ENCODE measurements at places on chromosomes 16 and 17.

GRCh38 chr17:39527220-39527813, 66.0 kb downstream of the CDK12 start:
- DNase-seq, result no peak

DNA sequence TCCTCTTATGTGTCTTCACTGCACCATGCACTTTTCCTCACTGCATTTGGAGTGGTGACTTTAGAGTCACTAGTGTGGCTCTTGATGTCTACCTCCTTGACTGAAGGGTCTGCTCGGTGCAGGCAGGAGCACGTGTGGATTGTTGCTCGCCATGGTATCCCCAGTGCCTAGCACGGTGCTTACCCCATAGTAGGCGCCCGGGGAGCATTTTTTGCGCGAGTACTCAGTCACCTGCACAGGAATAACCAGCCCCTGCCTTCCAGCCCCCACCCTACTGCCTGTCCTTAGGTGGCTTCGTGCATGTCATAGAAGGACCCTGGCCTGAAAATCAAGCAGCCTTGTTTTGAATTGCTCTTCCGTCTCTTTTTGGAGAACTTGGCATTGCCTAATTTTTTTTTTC, 31.3 kb downstream of the CDRT15 start:
- no peak for DNase-seq

GRCh38 chr17:57556320-57556719, 188.8 kb downstream of the CCDC182 start:
- no peak for DNase-seq

DNA sequence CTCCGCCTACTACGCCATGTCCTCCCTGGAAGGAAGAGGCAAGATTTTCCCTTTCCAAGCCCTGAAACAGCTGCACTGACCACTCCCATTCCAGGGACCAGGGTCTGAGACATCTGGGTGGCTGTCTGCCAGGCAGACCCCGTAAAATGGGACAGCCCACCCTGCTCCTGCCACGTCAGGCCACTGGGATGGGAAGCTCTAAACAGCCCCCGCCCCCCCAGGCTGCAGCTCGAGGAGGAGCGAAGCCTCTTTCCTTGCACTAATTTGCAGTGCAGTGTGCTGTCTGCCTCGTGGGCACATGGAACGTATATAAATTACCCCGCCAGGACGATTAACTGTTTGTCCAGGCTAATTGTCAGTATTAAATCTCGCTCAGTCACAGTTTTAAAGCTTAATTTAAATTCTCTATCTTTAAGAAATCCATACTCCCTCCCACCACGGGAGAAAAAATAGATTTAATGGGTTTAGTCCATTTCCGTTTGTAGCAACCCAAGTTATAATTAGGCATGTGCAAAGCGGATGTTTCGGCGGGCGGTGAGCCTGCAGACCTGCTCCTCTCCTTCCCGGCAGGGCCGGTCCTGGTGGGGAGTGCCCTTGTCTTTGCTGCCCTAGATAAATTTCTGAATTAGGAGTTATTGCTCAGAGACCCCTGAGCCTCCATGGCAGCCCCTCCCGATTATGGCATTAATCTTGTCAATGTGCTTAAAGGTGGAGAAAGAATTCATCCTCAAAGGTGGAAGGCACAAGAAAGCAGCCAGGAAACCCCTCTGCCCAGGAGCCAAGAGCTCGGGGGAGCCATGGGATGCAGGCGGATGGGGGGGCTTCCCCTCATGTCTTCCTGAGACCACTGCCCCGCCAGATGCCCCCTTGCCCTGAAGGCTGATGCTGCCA, 268.0 kb upstream of the TNRC6C start:
- DNase-seq, result no peak

DNA sequence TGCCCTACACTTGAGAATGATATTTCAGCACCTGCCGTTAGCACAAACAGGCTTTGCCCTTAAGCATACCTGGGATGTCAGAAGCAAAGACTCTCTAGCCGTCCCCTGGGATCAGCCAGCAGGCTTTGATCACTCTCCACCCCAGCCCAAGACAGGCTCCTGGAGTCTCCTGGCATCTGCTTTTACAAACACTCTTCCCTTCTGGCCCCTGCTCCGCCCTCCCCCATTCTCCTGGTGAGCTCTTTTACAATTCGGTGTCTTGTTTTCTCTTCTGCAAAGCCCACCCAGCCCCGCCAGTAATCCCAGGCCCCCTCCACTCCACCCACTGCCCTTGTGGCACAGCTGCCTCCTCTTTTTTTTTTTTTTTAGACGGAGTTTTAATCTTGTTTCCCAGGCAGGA, 50.4 kb downstream of the KATNIP start:
- DNase-seq, result no peak

DNA sequence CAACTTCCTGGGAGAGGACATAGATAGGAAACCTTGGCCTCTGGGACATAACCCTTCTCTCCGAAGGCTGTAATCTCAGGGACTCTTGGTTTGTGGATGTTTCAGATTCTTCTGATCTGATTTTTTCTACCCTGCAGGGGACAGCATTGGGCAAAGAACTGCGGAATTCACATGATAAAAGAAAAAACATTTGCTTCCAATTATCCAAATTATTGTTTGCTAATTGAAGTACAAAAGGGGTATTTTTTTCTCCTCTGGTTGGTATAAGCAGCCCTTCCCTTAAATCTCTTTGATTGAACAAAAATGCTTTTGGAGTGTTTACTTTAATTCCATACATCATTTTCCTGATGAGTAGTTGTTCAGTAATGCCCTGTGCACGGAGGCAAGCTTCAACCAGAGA, 251.7 kb upstream of the IRX3 start:
- DNase-seq, result no peak

DNA sequence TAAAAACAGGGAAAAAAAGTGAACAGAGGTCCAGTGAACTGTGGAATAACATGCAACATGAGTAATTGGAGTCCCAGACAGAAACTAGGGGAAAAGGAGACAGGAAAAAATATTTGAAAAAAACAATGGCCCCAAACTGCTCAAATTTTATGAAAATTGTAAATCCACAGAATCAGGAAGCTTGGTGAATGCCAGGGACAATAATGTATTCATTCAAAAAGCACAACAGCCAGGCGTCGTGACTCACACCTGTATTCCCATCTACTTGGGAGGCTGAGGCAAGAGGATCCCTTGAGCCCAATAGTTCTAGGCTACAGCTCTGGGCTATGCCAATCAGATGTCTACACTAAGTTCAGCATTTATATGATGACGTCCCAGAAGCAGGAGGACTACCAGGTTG, 23.7 kb downstream of the NCOR1 start:
- DNase-seq, result no peak
